Naive thymus-derived CD4-positive, alpha-beta T cell (primary cell): ENCODE measurements at places on chromosomes 7 and 10.
A peak's percentile ranks its signal among the peaks of the same experiment; 100 is the strongest.

DNA sequence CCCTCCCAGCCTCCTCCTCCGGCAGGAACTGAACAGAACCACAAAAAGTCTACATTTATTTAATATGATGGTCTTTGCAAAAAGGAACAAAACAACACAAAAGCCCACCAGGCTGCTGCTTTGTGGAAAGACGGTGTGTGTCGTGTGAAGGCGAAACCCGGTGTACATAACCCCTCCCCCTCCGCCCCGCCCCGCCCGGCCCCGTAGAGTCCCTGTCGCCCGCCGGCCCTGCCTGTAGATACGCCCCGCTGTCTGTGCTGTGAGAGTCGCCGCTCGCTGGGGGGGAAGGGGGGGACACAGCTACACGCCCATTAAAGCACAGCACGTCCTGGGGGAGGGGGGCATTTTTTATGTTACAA lies 83.3 kb downstream of the PAX2 start:
- peak; percentile 21 for DNase-seq

DNA sequence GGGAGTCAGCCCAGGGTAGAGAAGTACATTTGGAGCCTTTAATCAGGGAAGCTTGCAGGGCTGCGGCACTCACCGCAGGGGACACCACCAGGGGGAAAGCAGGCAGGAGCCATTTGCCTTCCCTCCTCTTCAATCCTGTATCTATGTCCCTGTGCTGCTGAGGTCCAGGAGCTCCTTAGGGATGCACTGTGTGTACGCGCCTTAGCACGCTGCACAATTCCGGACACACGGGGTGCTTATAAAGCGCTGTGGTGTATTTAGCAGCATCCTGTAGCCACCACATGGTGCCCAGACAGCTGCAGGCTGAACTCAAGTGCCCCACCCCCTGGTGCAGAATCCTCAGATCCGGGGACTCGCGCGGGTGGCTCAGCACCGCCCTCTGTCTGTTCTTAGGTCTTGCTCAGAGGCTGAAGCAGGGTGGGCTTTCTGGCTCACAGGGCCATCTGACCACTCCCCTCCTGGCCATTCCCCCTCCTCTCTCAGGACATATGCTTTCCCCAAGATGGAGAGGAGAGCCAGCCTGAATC lies 421.4 kb downstream of the SDK1 start:
- no peak for DNase-seq

- DNase-seq = no peak
Measured at GRCh38 chr10:70348228-70348850, 34.1 kb downstream of the LRRC20 start.

- DNase-seq = no peak
Measured at GRCh38 chr7:29300026-29300480, 105.5 kb downstream of the CHN2 start.

- no peak for DNase-seq
Measured at GRCh38 chr7:278081-278480, 11.9 kb upstream of the FOXL3 start.

DNA sequence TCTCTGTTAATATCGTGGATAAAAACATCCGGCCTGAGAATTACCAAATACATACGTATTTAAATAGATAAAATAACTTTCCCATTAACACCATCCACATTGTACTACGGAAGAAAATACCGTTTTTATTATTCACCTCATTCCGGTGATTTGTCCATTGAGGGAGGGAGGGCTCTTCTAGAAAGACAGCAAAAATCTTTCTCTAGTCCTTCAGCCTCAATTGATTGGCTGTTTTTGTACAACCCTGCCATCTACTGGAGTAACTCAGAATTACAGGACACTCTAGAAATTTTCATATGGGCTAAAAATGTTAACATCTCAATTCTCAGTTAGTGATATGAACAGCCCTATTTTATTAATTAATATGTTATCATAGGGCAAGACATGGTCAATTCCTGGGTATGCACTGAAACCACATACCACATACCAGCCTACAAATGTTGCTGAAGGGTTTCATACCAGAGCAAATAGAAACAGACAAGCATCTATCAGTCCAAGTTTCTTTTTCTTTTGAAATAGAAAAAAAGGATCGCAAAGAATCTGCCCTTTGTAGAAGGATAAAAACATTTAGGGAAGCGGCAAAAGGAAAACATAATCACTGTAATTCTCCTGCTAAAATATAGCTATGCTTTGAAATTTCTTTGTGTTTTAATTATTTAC lies 55.8 kb upstream of the CDCA7L start:
- peak; percentile 14 for DNase-seq

GRCh38 chr7:24733414-24734060 lies 23.7 kb downstream of the GSDME start:
- no peak for DNase-seq

DNA sequence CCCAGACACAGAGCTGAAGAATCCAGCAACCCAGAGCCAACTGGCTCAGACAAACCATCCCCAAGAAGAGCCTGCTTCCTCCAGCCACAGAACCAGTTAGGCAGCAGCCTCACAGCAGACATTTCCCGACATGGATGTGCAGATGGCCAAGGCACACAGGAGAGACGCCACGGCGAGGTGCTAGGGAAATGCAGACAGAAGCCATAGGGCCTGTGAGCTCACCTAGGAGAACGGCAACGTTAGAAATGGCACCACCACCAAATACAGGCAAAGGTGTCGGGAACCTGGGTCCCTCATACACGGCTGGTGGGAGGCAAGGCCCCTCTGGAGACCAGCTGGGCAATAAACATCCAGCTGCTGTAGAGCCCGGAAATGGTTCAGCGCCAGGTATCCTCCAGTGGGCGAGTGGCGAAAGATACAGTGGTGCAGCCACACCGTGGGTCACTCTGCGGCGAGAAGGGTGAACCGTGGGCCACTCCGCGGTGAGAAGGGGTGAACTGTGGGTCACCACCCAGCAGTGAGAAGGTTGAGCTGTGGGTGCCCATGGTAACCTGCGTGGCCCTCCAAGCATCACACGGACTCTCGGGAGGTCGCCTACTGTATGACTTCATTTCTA lies 31.2 kb downstream of the JAKMIP3 start:
- no peak for DNase-seq

GRCh38 chr7:74372511-74373111 lies 81.1 kb upstream of the GTF2IRD1 start:
- DNase-seq = no peak

DNA sequence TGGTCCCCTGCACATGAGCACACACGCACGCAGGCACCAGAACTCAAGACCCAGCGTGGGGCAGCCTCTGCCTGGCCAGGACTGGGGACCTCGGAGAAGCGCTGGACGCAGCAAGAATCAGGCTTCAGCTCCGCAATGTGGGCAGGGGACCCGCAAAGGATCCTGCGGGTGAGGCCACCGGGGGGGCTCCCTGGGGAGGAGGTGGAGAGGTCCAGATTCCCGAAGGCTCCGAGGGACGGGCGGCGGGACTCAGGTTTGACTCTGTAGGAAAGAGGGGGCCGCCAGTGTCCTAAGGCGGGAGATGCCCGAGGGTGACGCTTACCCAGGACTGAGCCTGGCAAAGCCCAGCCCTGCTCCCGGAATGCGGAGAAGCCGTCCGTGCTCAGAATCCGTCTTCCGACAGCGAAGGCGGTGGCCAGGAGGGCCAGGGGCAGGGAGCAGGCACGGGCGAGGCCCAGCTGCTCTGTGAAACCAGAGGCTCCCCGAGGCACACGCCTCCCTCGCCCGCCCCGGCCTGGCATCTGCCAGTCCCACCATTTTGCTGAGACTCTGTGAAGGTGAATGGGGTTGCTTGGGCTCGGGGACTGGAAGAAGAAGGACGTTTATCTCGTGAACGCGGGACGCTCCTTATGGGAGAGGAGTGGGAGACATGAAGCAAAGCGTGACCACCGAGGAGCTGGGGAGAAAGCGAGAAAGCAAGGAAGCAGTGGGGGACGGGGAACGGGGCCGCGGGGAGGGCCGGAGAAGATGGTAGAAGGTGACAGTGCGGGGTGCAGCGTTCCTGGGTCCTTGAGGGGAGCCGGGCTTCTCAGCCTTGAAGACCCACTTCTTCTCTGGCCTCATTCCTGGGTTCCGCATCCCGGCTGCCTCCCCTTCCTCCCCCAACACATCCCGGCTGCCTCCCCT lies 489.2 kb downstream of the PTPRN2 start:
- no peak for DNase-seq

DNA sequence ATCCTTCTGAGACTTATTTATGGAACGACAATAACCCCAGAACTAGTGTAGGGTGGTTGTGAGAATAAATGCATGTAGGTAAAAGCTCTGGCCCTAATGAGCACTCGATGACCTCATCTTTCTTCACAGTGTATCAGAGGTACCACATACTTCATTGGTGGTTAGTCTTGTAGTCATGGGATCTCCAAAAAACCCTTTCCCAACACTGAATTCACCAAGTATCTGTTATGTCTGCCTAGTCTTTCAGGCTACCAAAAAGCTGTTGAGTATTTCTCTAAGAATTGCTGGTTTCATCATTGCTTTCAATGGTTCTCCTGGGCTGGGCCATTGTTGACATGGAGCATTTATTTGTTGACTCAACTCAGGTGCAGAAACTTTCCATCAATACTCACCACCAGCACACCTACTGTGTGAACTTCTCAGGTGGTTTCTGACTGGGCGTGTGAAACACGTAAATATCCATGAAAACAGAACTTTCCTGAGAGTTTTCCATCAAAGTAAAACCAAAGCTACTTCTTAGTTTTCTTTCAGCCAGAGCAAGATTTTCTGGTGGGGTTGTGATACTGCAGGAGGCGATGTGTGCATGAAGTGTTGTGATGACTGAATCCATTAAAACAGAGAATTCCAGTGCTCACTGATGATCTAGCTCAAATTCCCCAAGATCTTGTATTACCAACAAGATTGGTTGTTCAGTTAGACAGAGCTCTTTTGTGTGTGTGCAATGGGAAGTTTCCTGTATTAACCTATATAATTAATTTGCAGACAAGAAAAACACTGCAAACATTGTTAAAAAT lies 51.4 kb upstream of the SLC35B4 start:
- DNase-seq = no peak

- no peak for DNase-seq
Measured at GRCh38 chr7:83970081-83970480, 224.5 kb downstream of the SEMA3A start.

GRCh38 chr10:52378124-52378523 lies 64.0 kb downstream of the DKK1 start:
- DNase-seq = no peak
